Tibial nerve (tissue), 4 donors: ENCODE measurements at places on chromosomes 13 and 19. TPM values are rescaled to one million over a fixed set of nuclear protein-coding genes. Genes with fewer than 3 reads are reported as not detected.

TUBA3C gene
- total RNA-seq, result not detected

KIR2DL1 gene
- not detected for total RNA-seq

DNA sequence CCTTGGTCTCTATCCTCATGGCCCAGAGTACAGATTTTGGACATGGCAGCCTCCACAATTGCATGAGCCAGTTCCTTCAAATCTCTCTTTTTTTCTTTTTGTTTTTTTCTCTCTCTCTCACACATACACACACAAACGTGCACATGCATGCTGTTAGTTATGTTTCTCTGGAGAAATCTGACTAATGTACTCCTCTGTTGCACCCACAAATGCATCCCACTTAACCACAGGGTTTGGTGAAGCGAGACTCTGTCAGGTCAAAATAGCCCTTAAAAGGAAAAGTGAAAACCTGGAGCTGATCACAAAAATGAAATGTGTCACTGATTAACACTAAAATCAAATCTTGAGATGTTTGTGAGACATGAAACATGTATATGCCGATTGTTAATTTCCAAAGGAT lies 374.6 kb upstream of the ARGLU1 start:
- DNase-seq, result no peak
- H3K4me3 ChIP-seq, result no peak overlapping the region
- H3K36me3 ChIP-seq, result no peaks in the 10 kb centered on the region
- no peaks in the 10 kb centered on the region for H3K27me3 ChIP-seq
- no peak overlapping the region for H3K27ac ChIP-seq
- H3K4me1 ChIP-seq, result no peaks in the 10 kb centered on the region

KLK3 gene
- total RNA-seq, result not detected

DNA sequence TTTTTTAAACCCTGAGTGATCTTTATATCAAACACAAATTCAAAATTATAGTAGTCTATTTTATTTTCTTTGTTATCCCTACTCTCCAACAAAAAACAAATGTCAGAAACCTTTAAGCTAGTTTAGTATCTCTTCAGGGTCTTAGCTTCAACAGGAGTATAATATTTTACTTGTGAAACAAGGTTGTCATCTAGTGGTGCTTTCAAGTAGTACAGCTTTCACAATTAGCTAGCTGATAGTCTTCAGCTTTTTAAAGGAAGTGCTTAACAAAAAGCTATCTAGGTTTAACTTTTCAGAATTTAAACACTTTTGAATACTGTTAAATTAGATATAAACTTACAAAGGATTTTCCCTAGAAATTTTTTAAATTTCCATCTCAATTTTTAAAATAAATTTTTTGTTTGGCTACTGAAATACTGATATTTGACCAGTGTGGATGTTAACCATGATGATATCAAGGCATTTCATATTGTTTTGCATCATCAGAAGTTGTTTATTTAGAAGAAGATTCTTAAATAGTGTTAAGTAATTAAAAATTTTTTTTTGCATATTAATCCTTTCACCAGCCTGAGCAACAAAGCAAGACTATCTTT lies 34.2 kb downstream of the TDRD3 start:
- peaks cover 4% of the 10 kb centered on the region for H3K4me1 ChIP-seq
- H3K4me3 ChIP-seq, result no peak overlapping the region
- H3K27me3 ChIP-seq, result no peaks in the 10 kb centered on the region
- no peak overlapping the region for H3K27ac ChIP-seq
